GM12878 (cell line): ENCODE measurements at places on chromosomes 2 and 18. TPM values are rescaled to one million over a fixed set of nuclear protein-coding genes. Genes with fewer than 3 reads are reported as not detected.
A peak's percentile ranks its signal among the peaks of the same experiment; 100 is the strongest.

Gene HMSD
- total RNA-seq, result 49.4 and 62.2 TPM in 2 replicates

Gene SLC16A14
- total RNA-seq, result 5.6 and 6.4 TPM in 2 replicates

- H3K27me3 ChIP-seq, result no peaks in the 10 kb centered on the region
- H3K4me1 ChIP-seq, result 0 out of 2 replicates have a peak, but pooled peaks cover 4% of the 10 kb centered on the region
- H3K4me3 ChIP-seq, result no peak overlapping the region
These were observed 43.3 kb downstream of the EIF5B start for GRCh38 chr2:99380376-99381010.

DNA sequence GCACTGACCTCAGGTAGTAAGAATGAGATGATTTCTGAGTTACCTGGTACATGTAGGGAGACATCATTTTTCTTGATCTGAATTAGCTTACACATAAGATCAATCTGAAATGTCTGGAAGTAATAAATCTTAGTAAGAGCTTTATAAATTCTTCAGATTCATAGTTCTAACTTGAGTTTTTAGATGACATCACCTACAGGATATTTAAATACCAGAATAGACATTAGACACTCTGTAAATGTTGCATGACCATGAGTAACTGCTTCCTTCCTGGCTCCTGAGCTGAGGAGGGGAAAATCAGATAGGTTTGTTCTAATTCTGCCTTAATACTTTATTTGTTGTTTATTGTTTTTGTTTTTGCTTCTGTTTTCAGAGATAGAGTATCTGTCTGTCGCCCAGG is 181.8 kb downstream of the PHLPP1 start:
- no peak overlapping the region for H3K27ac ChIP-seq
- H3K4me1 ChIP-seq, result no peaks in the 10 kb centered on the region
- H3K27me3 ChIP-seq, result no peaks in the 10 kb centered on the region
- no peak for DNase-seq
- H3K4me3 ChIP-seq, result no peak overlapping the region

DNA sequence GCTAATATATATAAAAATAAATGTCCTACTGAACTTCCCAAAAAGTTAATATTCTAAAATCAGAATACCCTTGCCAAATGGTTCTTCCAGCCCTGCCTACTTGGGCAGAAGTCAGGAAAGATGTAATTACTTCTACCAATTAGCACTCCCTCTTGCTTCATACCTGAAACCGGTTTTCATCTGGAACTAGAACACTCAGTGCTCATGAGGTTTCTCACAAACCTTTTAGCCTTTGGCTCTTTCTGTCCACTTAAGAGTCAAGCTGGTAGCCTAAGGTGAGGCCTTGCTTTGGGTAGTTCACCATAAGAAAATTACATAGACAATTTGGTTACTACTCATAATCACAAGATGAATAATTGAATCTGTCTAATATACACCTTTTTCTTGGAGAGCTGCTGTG is 4.1 kb downstream of the DSG3 start:
- no peaks in the 10 kb centered on the region for H3K4me1 ChIP-seq
- H3K36me3 ChIP-seq, result no peaks in the 10 kb centered on the region
- H3K27me3 ChIP-seq, result no peaks in the 10 kb centered on the region
- no peak overlapping the region for H3K4me3 ChIP-seq
- no peak overlapping the region for H3K27ac ChIP-seq

GRCh38 chr2:97673915-97674283 is 4.4 kb downstream of the C2orf92 start:
- H3K36me3 ChIP-seq, result no peaks in the 10 kb centered on the region
- peaks cover 9% of the 10 kb centered on the region for H3K4me1 ChIP-seq
- DNase-seq, result no peak
- H3K4me3 ChIP-seq, result no peak overlapping the region
- 0 out of 2 replicates have a peak overlapping the region, but pooled peaks have one; percentile 36 for H3K27ac ChIP-seq

DNA sequence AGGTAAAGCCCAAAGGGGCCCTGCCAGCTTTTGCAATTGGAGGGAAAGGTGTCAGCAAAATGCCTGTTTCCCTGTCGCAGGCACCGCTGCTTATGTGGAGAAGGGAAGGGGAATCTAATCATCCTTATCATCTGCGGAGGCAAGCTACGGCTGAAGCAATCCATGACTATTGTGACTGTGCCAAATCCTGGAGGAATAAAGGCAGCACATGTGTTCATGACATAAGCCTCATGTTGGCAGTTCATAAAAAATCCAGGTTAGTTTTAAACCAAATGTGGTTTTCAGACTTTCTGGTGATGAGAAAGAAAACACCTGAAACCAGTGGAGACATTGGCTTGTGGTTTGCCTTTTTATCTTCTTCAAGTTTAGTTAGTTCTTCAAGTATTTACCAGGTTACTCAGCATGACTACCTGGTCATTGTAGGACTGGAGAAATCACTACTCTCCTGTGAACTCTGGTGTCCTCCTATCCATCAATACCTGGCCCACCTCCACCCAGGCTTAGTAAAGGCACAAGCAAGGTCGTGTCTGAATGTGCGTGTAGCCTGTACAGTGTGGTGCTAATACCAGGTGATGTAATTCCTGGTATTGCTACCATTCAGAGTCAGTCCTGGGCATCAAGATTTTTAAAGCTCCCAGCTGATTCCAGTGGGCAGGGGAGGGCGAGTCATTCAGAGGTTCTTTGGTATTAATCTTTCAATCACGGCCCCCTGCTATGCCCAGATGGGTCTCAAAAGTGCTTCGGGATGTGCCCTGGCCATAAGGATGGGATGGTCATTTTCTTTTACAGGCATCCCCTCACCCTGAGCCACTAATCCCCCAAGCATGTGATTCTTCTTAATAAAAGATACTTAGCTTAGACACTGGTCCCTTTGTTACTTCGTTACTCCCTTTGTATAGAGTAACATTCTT is 96.8 kb downstream of the TGFA start:
- H3K4me3 ChIP-seq, result no peak overlapping the region
- no peaks in the 10 kb centered on the region for H3K36me3 ChIP-seq
- no peak overlapping the region for H3K27ac ChIP-seq
- H3K27me3 ChIP-seq, result peaks cover 2% of the 10 kb centered on the region
- no peaks in the 10 kb centered on the region for H3K4me1 ChIP-seq

DNA sequence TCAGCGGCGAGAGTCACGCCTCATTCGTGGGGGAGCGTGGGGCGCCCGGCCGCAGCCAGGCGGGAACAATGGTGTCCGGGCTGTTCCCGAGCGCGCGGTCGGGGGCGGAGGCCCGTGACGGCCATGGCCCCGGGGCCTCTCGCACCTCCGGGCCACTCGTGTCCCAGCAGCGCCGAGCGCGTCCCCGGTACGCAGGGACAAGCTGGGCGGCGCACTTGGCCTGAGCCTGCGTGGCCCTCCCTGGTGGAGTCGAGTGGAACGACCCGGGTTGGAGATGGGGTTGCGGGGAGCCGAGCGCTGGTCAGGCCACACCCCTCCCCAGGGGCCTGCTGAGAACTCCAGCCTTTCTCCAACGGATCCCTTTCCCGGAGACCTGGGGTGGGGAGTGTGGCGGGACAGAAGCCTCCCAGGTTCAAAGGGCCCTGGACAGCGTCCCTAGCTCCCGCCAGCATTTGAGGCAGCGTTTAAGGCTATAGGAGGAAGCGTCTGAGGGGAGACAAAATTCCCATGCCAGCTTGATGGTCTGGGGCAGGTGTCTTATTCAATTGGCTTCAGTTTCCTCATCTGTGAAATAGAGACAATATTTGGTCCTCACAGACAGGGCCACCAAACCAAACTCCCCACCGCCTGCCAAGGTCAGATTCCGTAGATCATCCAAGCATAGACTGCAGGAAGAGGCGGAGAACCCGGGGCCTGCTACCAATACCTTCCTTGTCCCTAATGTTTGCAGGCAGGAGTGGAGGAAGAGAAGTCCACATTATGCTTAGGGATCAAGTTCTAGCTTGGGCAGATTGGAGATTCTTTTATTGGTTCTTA is 553 bp downstream of the CNDP2 start:
- H3K27me3 ChIP-seq, result no peaks in the 10 kb centered on the region
- H3K27ac ChIP-seq, result peak overlapping the region; percentile 76
- DNase-seq, result no peak
- peaks cover 3% of the 10 kb centered on the region; the same call in 1 of the 2 replicates for H3K36me3 ChIP-seq
- H3K4me1 ChIP-seq, result peaks cover 18% of the 10 kb centered on the region
- peak overlapping the region; percentile 80 for H3K4me3 ChIP-seq
